ENCODE measurements at places on chromosomes 7 and 10. TPM values are rescaled to one million over a fixed set of nuclear protein-coding genes. Genes with fewer than 3 reads are reported as not detected.

Gene TRDMT1
- 5.8 TPM for total RNA-seq

Gene GRID2IP
- total RNA-seq = not detected

Gene AGAP6
- total RNA-seq = 4.2 TPM

Gene ZSCAN25
- 15.3 TPM for total RNA-seq

Gene NUTM2B
- total RNA-seq = 1.0 TPM

Gene AZGP1
- total RNA-seq = 4.0 TPM

Gene ENO4
- total RNA-seq = 0.69 TPM

Gene NFE2L3
- 8.0 TPM for total RNA-seq

Gene MEPCE
- 24.3 TPM for total RNA-seq

Gene ARHGAP21
- 138 TPM for total RNA-seq

Gene OR13A1
- total RNA-seq = not detected

Gene HHEX
- total RNA-seq = 6.5 TPM

Gene FEZF1
- total RNA-seq = not detected

Gene SNX8
- 37.5 TPM for total RNA-seq

Gene SPDYE8
- total RNA-seq = not detected

Gene LIPN
- not detected for total RNA-seq

Gene HOXA3
- total RNA-seq = 1.4 TPM

Gene FOXI2
- total RNA-seq = not detected

Gene CALN1
- total RNA-seq = under 0.01 TPM

Gene KIAA1549
- total RNA-seq = 2.2 TPM

Gene LYZL1
- total RNA-seq = not detected

Gene CYP26C1
- not detected for total RNA-seq

Gene CALCR
- not detected for total RNA-seq

Gene FAM24B
- total RNA-seq = 1.8 TPM

Gene CPA2
- not detected for total RNA-seq

Gene PON1
- total RNA-seq = under 0.01 TPM

Gene ASZ1
- total RNA-seq = not detected

Gene PNLIPRP1
- not detected for total RNA-seq

Gene SPDYE9
- not detected for total RNA-seq

Gene NUDT13
- 2.5 TPM for total RNA-seq

Gene MRLN
- total RNA-seq = not detected

Gene SCD
- 881 TPM for total RNA-seq

Gene THSD7A
- total RNA-seq = under 0.01 TPM

Gene CHAT
- total RNA-seq = not detected

Gene IKZF1
- total RNA-seq = not detected

Gene NOS3
- 0.69 TPM for total RNA-seq

Gene ACTL6B
- total RNA-seq = not detected

Gene KAT6B
- total RNA-seq = 7.7 TPM

Gene HOXA5
- total RNA-seq = not detected

Gene LBX1
- not detected for total RNA-seq

Gene POLR2J2
- total RNA-seq = 5.8 TPM

Gene ANKRD30A
- not detected for total RNA-seq

Gene PIK3CG
- not detected for total RNA-seq

Gene OPALIN
- not detected for total RNA-seq

Gene HOXA10
- 1.00 TPM for total RNA-seq

Gene CYP3A7
- total RNA-seq = not detected

Gene ENKUR
- total RNA-seq = under 0.01 TPM

Gene BTBD16
- total RNA-seq = not detected

Data from melanocyte of skin (primary cell).